ENCODE measurements at places on chromosomes 3 and 15. TPM values are rescaled to one million over a fixed set of nuclear protein-coding genes. Genes with fewer than 3 reads are reported as not detected.
A peak's percentile ranks its signal among the peaks of the same experiment; 100 is the strongest.

DNA sequence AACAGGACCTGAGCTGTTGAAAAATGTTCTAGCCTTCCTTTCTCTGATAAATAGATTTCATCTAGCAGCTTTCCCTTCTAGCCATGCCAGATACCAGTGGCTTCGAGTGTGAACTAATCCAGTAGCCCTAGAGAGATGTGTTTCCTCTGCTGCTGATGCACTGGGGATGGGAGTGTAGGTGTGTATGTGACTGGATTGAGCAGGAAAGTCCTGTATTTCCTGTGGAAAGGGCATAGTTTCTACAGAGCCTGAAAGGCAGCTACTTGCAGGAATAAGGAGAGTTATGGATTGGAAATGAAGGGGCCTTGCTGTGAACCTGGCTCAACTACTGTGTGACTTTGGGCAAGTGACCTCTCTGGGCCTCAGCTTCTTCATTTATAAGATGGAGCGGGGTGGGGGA is 8.6 kb downstream of the TIMP4 start:
- no peak for DNase-seq

DNA sequence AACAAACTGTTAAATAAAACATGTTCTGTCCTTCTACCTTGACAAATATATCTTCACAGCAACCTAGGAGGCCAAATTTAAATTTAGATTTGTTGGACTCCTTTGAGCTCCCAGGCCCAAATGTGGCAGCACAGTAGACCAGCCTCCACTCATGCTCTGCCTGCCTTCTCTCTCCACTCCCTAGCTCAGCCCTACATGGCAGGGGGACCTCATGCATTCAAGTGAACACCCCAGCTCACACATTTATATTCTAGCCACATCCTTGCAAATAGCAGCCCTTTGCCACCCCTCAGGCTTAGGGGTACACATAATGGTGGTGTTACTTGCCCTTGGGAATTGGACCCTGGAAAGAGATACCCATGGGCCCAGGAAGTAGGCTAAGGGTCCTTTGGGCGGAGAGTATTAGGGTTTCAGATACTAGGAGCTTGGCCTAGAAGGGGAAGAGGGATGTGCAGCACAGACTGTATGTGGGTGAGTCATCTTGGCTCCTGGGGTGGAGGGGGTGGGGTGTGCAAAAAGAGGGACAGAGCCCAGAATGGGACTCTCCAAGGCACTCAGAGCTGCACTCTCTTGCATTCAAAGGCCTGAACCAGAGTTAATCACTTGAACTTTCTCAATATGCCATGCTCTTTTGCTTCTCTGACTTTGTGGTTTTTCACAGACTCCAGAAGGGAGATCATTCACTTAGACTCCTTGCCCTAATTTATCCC is 268.4 kb upstream of the ROPN1 start:
- DNase-seq, result peak; percentile 76

DNA sequence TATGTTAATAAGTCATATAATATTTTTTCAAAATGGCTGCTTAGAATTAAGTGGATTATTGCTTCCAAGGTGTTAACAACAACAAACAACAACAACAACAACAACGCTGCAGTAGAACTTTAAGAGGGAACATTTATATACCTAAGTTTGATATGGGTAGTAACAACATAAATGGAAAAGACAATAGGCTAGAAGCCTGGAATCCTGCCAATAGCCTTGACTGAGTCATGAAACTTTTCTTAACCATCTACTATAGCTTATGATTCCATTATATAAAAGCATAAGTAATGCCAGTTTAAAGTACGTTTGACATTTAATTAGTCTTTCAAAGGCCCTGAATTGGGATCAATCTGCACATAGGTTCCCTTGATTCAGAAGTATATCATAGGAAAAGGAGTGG is 31.2 kb downstream of the SATB1 start:
- DNase-seq, result no peak

- no peak for DNase-seq
Measured at GRCh38 chr3:82342521-82342920, 581.1 kb upstream of the GBE1 start.

- DNase-seq, result no peak
Measured at GRCh38 chr3:49199900-49200281, 28.5 kb downstream of the KLHDC8B start.

DNA sequence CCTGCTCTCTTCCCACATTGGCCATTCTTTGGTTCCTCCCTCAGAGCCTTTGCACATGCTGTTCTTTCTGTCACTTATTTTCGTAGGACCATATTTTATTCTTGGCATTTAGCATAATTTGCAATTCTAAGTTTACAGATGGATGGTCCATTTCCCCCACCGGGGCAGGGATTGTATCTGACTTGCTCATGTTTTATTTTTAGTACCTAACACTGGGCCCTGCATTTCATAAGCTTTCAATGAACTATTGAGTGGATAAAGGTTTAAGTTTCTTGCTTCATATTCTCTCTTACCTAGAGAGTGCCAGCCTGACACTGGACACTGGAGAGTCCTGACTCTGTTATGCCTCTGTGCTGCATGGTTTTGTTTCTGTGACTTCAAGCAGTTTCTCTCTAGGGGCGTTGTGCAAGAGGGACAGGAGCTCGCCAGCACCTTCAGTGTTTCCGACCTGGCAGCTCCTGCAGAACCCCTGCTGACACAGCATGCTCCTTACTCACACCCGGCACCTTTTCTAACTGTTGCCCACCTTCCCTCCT is 87.4 kb downstream of the FLNB start:
- DNase-seq, result no peak

GRCh38 chr15:67836134-67836455 is 3.8 kb downstream of the RNU6-1 start:
- DNase-seq, result no peak

GRCh38 chr3:71503525-71504249 is 79.8 kb downstream of the FOXP1 start:
- no peak for DNase-seq

DNA sequence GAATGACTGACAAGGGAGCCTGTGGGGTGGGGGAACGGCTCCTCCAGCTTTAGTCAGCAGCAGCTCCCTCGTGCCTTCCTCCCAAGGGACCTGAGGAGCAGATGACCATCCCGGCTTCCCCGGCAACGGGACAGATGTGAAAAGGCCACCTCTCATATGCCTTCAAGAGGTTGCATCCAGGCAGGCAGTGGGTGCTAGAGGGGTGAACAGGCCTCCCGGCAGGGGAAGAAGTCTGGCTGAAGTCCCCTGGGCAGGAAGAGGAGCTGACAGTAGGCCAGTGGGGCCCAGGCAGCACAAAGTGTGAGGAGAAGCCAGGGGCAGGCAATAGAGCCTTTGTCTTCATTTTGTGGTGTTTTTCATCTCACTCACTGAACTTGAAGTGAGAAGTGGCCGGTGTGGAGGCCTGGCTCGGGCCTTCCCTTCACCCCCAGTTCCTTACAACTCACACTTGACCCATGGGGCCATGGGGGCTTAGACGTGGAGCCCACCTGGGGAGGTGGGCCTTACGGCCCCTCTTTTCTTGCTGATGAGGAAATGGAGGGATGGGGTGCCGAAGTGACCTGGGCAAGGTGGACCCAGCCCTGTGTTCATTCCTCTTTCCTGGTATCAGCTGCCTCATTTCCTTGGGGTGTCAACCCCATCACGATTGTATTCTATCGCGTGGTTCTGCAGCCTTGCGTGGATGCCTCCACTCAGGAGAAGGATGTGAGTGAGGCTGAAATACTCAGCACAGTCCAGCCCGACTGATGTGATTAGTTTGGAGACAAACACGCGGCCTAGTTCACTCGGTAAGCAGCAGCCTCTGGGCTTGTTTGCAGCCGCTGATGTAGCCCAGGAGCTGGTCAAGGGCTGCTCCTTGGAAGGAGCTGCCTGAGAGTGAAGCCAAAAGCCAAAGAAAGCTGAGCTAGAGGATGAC is 115.5 kb upstream of the ALDH1A3 start:
- peak; percentile 36 for DNase-seq

- peak; percentile 32 for DNase-seq
Measured at GRCh38 chr15:74830868-74831267, 4.4 kb downstream of the CPLX3 start.

GRCh38 chr3:20104167-20104661 is 64.0 kb downstream of the KAT2B start:
- DNase-seq, result no peak

DNA sequence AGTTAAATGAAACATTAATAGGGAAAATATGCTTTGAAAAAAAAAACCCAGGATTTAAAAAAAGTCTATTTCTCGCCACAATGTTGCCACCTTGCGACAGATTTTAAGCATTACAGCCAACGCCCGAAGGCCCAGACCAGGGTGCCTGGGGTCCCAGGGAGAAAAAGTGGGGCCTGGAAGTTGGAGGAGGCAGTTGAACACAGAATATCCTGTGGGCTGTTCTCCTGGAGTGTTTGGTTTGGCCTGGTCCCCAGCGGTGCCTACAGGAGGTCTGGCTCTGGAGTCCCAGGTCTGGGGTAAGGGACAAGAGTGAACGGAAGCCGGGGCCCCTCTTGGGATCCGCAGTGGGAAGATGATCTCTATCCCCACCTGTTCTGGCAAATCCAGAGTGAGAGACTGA is 3.4 kb downstream of the RNU6-1 start:
- DNase-seq, result no peak

DNA sequence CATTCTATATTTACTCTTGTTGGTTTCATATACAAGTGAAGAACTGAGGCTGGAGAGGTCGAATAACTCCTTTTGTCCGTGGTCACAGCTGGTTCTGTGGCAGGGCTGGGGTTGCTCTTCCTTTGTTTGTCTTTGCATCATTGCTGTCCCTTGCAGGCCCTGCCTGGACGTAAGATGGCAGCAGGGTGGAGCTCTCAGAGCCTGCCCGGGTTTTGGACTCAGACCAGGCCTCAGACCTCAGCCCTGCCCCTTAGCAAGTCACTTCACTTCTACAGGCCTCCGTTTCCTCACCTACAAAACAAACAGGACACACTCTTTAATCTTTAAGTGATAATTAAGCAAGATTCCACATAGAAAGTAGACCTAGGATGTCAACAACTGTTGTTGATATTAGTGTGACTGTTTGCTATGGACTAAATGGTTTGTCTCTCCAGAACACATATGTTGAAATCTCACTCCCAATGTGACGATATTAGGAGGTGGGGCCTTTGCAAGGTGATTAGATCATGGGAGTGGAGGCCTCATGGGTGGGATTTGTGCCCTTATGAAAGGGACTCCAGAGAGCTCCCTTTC is 65.6 kb upstream of the PLXNA1 start:
- DNase-seq, result no peak

DNA sequence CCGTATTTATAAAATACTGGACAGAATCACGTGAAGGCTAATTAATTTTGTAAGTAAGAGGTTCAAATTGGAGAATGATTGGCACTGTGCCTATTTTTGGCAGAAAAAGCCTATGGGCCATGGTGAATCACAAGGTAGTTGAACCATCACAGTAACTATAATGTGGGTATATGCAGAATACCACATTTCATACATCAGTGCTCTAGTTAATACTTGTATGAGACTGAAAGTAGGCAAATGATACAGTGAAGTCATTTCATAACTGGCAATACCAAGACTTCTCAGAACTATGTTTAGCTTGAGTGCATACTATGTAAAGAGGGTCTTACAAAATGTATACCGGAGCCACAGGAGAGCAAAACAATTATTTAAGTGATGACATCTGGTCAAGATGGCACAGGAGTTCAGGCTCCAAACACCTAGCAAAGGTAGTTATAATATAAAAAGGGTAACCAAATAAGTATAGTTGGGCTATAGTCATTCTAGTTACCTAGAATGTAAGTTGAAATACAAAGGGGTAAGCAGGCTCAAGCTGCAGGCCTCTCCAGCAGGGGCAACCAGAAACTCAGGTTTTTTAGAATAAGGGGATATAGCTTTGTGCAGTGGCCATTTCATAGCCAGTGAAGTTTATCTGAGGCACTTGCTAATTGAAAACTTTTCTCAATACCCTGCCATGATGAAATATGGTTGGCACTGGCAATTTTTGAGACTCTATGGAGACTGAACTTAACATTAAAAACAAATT is 19.1 kb downstream of the GPR160 start:
- no peak for DNase-seq

- peak; percentile 72 for DNase-seq
Measured at GRCh38 chr3:158434412-158435038, 136.5 kb upstream of the MLF1 start.

DNA sequence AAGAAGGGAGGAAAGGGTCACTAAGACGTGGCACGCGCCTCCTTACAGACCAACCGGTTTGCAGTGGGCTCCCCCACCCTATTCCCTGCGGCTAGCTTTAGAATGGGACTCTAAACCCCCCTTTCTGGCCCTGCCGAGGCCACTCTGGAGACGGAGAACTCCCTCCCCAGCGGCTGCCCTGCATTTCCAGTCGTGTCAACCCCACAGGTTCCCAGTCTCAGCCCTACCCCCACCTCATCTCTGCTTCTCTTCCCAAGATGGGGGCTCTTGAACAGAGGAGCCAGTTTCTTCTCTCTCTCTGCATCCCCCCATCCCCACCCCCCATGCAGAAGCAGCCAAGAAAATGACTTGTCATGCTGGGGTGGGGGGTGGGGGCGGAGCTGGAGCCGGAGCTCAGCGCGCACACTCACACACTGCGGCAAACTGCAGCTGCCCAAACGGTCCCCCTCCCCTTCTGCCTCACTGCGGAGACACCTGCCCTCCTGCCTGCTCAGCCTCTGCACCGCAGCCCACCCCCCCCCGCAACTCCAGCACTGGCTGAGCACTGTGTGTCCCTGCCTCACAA is 871 bp downstream of the MAP1A start:
- DNase-seq, result peak; percentile 76

- DNase-seq, result no peak
Measured at GRCh38 chr15:83673385-83673784, 19.5 kb downstream of the ADAMTSL3 start.

DNA sequence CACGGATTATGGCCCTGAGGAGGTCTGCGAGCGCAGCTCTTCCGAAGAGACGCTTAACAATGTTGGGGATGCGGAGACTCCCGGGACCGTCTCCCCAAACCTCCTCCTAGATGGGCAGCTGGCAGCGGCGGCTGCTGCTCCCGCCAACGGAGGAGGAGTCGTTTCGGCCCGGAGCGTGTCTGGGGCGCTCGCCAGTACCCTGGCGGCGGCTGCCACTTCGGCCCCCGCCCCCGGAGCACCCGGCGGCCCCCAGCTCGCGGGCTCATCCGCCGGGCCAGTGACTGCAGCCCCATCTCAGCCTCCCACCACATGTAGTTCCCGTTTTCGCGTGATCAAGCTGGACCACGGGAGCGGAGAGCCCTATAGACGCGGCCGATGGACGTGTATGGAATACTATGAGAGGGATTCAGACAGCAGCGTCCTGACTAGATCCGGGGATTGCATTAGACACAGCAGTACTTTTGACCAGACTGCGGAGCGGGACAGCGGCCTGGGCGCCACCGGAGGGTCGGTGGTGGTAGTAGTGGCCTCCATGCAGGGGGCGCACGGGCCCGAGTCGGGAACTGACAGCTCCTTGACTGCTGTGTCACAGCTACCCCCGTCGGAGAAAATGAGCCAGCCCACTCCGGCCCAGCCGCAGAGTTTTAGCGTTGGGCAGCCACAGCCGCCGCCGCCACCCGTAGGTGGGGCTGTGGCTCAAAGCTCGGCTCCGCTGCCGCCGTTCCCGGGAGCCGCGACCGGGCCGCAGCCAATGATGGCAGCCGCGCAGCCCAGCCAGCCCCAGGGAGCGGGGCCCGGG is 1.6 kb downstream of the TSC22D2 start:
- DNase-seq, result peak; percentile 91

GRCh38 chr3:158983216-158984099 is 181.6 kb downstream of the MFSD1 start:
- no peak for DNase-seq

GRCh38 chr3:62918131-62918530 is 42.9 kb upstream of the CADPS start:
- DNase-seq, result no peak

VIPR1 gene
- polyA plus RNA-seq, result 4.5 TPM

INKA1 gene
- 6.1 TPM for polyA plus RNA-seq

AGBL1 gene
- polyA plus RNA-seq, result 21.4 TPM

CP gene
- polyA plus RNA-seq, result 3.0 TPM

EFCC1 gene
- polyA plus RNA-seq, result 1.4 TPM

MYZAP gene
- polyA plus RNA-seq, result 3.6 TPM

CTSH gene
- polyA plus RNA-seq, result 35.6 TPM

HESX1 gene
- polyA plus RNA-seq, result 1.6 TPM

LDHAL6B gene
- polyA plus RNA-seq, result not detected

NUTM1 gene
- polyA plus RNA-seq, result 0.05 TPM

Data from muscle of back (tissue), 13 donors.